RWPE1 (cell line): ENCODE measurements at places on chromosomes 3 and 15.
A peak's percentile ranks its signal among the peaks of the same experiment; 100 is the strongest.

- no peak for DNase-seq
Measured at GRCh38 chr3:69871868-69872267, 127.7 kb upstream of the SAMMSON start.

- no peak for DNase-seq
Measured at GRCh38 chr3:13715167-13715954, 164.5 kb downstream of the WNT7A start.

DNA sequence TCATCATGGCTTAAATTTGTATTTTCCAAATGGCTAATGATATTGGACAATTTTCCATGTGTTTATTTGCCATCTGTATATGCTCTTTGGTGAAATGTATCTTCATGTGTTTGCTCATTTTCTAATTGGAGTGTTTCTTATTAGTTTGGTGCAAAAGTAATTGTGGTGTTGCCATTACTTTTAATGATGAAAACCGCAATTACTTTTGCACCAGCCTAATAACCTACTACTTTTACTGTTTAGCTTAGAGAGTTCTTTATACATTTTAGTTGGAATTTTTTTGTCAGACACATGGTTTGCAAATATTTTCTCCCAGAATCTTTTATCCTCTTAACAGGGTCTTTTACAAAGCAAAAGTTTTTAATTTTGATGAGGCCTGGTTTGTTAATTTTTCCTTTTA, 141.0 kb upstream of the AGTR1 start:
- DNase-seq = no peak

DNA sequence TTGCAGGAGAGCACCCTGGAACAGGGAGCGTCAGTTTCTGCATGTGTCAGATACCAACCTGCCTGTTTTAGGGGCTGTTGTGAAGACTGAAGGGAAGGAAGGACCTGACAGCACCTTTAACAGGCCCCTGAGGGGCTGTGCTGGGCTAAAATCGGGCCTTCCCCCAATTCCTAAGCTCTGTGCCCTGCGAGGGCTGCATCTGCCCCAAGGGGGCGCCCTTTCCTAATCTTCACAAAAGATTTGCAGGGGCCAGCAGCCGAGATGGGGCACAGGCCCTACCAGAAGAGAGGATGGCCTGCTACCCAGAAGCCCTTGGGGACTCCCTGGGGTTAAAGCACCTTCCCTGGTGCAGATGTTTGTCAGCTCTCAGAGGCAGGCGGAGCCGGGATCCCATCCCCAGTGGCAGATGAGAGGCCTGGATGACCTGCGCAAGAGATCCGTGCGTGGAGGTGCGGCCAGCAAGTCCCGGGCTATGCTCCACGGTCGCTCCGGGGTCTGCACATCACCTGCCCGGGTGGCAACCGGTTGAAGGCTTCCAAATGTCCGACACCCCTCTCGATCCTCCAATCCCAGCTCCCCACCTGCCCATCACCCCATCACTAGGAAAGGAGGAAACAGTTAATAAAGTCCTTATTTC, 53.6 kb downstream of the RHCG start:
- DNase-seq = peak; percentile 61

DNA sequence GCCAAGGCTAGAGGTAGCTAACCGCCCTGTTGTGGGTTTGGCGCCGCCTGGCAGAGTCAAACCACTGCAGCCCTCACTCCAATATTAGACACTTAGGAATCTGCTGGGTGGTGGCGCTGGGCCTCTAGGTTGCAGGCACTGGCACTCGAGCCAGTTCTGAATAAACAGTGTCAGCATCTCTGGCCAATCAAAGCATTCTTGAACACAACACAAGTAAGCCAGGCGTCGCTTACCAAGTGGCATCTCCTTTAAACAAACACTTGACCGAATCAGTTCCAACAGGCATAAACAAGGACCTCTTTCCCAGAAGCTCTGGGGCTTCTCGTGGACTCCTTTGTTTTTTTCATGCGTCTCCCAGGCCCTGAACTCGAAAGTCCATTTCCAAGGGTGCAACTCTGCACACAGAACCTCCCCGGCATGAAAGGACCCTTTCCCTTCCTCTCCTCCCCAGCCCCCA, 82.3 kb downstream of the LRIG1 start:
- DNase-seq = no peak

GRCh38 chr3:82353306-82354171, 592.1 kb upstream of the GBE1 start:
- no peak for DNase-seq

- peak; percentile 22 for DNase-seq
Measured at GRCh38 chr3:146732325-146732724, 127.2 kb upstream of the PLSCR5 start.

DNA sequence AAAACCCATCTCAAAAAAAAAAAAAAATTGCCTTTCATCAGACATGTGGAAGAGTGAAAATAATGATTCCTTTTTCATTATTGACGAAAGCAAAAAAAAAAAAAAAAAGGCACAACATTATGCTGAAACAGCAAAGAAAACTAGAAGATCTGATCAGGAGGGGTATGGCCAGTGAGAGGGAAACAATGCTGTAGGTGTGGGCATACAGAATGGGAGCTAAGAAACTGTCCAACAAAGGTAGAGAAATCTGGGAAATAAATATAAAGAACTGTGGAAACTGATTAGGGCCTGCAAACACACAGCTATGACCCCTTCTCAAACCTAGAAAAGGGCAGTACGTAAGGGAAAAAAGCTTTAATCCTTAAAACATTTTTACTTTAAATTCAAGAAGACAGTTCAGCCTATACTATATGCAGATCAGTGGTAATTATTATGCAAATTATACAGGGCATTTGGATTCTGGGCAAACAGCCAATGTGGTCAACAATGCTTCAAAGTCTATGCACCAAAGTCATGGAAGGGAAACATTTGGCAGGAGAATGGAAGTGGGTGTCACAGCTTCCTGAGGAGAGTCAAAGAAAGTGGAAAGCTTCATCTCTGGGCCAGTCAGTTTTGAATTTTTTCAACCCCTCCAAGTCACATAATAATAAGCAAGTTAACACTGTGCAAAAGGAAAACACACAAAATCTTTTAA, 68.3 kb upstream of the SLC12A8 start:
- peak; percentile 2 for DNase-seq

- no peak for DNase-seq
Measured at GRCh38 chr3:104106276-104106675, 1260.4 kb upstream of the ALCAM start.

GRCh38 chr3:17130956-17131355, 246.2 kb downstream of the PLCL2 start:
- DNase-seq = no peak

GRCh38 chr15:89406940-89407607, 72.5 kb upstream of the POLG start:
- DNase-seq = no peak

DNA sequence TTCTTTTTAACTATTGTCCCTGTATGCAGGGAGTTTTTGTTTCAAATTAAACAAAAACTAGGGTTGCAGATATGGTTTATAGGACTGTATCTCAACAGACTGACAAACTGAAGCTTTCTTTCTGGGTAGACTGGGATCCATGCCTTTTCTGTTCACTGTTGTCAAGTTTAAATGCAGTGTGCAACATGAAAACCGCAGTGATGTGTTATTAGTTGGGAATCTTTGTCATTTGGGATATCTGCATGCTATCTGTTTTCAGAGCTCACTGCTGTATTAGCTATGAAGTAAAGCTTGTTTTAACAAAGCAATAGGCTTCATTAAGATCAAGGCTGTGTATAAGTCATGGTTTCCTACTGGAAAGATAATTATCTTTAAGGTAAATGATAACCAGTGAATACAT, 21.4 kb upstream of the MCF2L2 start:
- DNase-seq = no peak

DNA sequence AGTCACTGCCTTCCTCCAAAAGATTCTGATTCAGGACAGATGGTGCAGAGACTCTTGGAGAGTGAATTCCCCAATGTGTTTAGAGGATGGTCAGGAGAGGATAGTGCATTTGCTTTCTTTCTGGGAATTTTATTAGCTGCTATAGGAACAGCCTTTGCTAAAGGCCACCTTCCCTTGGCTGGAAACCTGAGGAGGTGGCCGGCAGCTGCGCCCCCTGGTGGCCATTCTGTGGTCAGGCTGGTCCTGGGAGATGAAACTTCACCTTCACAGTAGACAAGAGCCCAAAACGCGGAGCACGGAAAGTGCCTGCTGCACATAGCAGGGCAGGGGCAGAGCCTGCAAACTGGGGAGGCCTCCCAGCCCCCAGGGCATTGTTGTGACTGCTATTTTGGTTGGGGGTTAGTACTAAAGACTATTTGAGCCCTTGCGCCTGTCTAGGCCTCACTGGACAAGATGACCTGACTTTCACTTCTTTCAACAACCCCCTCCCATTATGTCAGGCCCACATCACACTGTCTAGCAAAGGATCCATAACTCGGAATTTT, 34.3 kb downstream of the SEC22C start:
- peak; percentile 54 for DNase-seq

GRCh38 chr3:15096046-15096445, 2.9 kb downstream of the RBSN start:
- DNase-seq = no peak

- no peak for DNase-seq
Measured at GRCh38 chr15:92724144-92724543, 68.6 kb upstream of the FAM174B start.

GRCh38 chr15:59516655-59517461, 78.9 kb downstream of the FAM81A start:
- DNase-seq = no peak

DNA sequence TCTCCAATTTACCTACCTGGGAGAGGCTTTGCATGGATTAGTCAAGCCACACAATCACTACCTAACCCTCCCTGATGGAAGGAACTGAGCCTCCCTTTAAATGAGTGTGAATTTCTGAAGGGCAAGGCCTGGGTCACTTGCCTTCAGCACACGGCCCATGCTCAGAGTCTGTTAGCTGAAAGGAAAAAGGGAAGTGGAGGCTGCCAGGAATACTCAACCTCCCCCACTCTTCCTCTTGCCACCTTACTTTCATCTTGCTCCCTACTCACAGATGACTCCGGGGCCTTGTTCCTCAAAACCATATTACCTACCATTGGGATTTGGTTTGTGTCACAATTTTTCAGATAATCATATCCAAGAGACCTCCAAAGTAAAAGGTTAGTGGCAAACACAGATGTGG, 220.0 kb downstream of the ABHD5 start:
- DNase-seq = no peak

DNA sequence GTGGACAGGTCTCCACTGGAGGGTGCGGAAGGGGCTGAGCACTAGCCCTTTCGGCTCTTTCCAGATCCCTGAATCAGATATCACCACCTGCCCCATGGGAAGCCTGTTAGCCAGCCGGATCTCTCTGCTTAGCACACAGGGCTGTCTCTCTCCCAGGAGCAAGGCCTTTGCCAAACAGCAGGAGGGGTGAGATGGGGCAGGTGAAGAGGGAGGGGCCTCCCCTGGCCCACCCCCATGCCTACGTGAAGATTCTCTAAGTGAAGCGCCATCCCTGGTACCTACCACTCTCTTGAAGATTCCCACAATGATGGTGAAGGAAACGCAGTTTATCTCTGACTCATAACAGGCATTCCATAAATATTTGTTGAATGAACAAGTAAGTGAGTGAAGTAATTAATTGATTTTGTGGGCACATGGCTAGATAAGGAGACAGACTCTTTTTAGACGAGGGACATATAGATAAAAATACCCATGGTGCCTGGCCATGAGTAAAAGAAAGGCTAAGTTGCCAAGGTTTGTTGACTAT, 19.6 kb upstream of the HCN4 start:
- peak; percentile 84 for DNase-seq

DNA sequence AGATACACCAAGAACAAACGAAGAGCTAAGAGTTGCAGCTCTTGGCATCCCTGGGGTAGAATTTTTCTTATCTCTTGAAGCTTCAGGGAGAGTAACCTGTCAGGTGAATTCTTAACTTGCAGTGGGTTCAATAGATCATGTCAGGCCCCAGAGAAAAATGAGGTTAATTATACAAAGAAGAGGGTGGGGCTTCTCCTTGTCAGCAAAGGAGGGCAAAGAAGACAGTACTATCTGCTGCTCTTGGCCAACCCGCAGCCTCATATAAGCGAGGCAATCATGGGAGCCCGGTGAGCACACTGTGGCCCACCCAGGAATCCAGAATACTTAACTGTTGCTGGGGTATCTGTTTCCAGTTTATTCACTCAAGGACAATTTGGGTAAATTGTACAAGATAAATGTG, 110.2 kb downstream of the SEMA5B start:
- no peak for DNase-seq

GRCh38 chr3:31953636-31954035, 27.4 kb downstream of the OSBPL10 start:
- no peak for DNase-seq

DNA sequence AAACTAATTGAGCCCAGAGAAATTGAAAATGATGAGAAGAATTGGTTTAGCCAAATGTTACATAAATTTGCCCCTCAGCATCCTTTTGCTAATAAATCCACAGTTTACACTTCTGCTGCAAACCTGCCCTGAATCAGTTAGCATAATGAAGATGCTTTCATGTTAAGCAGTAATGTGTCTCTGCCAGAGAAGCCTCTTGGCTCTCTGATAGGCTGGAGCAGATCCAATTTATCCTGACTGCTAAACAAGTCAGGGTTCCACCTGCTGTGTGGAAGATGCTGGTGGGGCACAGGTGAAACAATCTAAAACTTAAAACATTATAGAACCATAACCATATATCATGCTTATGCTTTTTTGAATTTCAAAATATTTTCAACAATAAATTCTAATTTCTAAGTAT, 946.8 kb downstream of the OTOL1 start:
- DNase-seq = no peak

- DNase-seq = no peak
Measured at GRCh38 chr15:58036579-58036978, 28.9 kb downstream of the ALDH1A2 start.
